Tongue (tissue), 3 donors: ENCODE measurements at places on chromosomes 16 and 17.

DNA sequence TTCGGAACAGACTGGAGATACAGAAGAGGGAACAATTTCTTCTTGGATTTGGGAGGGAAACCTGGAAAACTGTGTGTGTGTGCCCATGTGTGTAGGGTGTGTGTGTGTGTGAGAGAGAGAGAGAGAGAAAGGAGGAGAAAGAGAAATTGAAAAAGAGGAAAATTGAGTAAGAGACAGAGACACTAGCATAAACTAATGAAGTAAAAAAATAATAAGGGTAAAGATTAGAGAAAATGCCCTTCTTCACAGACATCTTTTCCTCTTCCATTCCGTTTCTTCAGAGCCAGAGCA, 13.9 kb upstream of the HOXB2 start:
- DNase-seq, result no peak

DNA sequence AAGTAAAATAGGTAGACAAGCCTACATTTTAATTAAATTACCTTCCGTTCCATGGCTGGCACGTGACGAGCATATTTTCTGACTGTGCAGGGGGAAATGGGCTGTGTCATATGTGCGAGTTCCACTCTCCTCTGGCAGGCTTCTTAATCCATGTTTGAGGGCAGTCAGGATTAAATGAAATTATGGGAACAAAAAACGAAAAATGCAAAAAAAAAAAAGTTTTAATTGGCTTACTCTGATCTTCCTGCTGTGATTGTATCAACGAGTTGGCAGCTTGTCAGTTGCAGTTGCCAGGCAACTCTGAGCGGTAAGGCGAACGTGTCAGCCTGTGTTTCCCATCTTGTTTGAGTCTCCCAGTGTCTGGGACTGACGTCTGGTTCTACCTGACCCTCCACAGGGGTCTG, 302.9 kb upstream of the XYLT1 start:
- DNase-seq, result no peak

DNA sequence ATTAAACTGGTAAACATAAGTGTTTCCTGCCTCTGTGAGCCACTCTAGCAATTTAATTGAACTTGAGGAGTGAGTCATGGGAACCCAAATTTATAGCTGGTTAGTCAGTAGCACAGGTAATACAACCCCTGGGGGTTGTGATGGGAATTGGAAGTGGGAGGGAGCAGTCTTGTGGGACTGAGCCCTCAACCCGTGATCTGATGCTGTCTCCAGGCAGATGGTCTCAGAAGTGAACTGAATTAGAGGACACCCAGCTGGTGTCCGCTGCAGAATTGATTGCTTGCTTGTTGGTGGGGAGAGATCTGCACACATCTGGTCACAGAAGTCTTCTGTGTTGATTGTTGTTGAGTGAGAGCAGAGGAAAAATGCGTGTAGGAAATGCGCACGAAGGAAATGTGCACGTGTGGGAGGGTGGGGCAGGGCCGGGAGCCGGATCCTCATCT, 7.7 kb upstream of the ST6GALNAC2 start:
- no peak for DNase-seq

- no peak for DNase-seq
These were observed 23.7 kb downstream of the ALOX15 start for GRCh38 chr17:4617590-4618351.
